ENCODE measurements at places on chromosomes 12 and 14. TPM values are rescaled to one million over a fixed set of nuclear protein-coding genes. Genes with fewer than 3 reads are reported as not detected.

- ATAC-seq, result no peak
Measured at GRCh38 chr14:61365667-61366212, 44.4 kb downstream of the PRKCH start.

- ATAC-seq, result peak; percentile 78
Measured at GRCh38 chr14:103679351-103679750, 35.9 kb downstream of the XRCC3 start.

DNA sequence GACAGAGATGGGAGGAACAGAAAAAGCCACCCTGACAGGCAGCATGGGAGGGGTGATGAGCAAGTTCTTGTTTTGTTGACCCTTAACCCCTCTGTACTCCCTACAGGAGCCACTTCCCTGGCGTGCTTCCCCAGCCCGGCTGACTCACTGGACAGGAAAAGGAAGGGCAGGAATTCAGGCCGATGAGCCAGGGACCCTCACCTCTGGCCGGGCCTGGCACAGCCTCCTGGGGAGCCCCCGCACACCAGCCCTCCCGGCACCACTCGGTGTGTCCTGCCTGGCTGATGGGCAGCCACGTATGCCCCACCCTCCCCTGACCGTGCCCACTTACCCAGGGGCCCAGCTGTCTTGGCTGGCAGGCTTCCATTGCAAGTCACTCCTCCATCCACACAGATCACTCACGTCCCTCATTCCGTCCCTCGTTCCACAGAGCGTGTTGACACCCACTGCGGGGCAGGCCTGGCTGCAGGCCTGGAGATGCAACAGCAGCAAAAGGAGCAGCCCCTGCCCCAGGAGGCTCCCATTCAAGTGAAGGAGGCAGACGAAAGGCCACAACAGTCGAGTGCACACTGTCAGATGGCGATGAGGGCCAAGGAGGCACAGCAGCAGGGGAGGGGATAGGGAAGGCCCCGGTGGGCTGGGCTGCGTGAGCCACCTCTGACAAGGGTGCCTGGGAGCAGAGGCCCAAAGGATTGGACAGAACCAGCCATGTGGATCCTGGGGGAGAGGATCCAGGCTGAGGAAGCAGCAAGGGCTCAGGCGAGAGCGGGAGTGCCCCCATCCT lies 19.7 kb upstream of the CD9 start:
- peak; percentile 61 for ATAC-seq

PKP2 gene
- total RNA-seq, result 0.62 TPM

SSTR1 gene
- 0.16 TPM for total RNA-seq

- no peak for ATAC-seq
Measured at GRCh38 chr14:28754209-28754985, 12.2 kb upstream of the FOXG1 start.

- no peak for ATAC-seq
Measured at GRCh38 chr12:50545786-50546185, 41.0 kb downstream of the DIP2B start.

DNA sequence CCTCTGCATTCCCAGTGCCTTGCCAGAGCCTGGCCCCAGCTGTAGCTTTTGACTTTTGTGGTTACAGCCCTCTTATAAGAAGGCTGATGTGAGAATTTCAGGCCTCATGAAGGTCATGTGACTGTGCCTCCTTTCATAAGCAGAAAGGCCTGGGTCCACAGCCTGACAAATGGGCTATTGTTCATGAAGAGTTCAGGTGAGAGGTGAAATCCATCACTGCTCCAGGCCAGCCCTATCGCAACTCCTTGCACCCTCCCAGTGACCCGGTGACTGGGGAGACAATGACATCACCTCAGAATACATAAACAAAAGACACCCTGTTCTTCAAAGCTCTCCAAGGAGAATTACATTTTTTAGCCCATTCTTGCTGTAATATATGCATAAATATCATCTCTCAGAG lies 321.5 kb downstream of the PCNX1 start:
- ATAC-seq, result no peak

GRCh38 chr14:66959437-66960050 lies 229.7 kb upstream of the GARIN2 start:
- ATAC-seq, result no peak

GRCh38 chr12:39440781-39441180 lies 2.1 kb downstream of the KIF21A start:
- no peak for ATAC-seq

PTPRO gene
- total RNA-seq, result 2.0 TPM

DNA sequence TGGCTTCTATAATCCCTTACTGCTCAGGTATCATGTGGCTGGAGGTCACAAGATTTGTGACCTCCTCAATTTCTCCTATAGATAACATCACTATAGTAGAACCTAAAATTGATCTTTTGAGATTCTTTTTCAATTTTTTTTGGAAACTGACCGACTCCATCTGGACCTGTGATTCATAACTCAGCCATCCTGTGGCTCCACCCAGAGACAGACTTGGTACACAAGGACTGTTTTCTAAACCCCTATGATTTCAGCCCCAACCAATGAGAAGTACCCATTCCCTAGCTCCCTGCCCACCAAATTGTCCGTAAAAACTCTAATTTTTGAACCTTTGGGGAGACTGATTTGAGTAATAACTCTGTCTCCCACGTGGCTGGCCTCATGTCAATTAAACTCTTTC lies 148.9 kb downstream of the SYT10 start:
- no peak for ATAC-seq

TRIM9 gene
- 1.2 TPM for total RNA-seq

GRCh38 chr12:118120579-118121363 lies 15.2 kb upstream of the PEBP1 start:
- ATAC-seq, result peak; percentile 83

DNA sequence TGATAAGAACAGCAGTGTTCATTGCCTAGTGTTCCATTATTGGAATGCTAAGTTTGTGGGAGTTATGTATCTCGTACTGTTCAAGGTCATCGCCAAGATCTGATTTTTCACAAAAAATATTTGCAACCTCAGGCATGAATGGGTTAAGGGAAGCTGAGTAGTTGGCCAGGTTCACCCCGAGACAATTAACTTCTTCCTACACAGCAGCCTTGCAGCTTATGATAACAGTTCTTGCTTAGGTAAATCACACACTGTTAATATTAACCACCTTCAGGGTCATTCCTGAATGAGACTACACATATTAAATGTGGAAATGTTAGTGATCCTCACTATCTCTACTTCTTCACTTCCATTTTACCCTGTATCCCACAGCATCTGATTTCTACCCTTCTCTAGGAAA lies 18.0 kb downstream of the FKBP11 start:
- no peak for ATAC-seq

GRCh38 chr12:101927999-101928398 lies 50.6 kb downstream of the DRAM1 start:
- no peak for ATAC-seq

RD3L gene
- not detected for total RNA-seq

DNA sequence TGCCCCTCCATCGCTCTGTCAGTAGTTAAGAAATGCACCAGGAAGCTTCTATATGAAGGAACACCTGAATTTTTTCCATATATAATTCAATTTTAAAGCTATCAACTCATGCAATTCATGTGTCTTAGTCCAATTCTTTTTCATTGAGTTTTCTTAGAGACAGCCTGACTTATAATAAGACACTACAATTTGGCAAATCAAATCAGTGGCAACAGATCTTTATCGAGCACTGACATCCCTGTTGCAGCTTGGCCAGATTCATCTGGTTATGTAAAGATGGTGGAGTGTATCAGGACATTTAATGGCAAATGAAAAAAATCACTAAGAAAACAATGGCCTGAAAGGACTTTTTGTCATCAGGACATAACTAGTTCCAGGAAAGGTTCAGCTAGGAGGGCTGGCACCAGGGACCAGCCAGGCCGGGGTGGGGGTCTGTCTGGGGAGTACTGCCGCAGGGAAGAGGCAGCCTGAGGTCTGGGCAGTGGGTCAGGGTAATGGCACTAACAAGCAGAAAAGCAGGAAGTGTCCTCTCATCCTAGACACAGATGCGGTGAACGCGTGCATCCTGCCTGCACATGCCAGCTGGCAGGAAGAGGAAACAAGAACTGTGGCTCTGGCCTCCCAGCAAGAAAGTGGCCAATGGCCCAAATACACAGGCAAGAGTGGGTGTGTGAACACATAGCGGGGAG lies 100.5 kb upstream of the LMNTD1 start:
- peak; percentile 37 for ATAC-seq
